ENCODE measurements at places on chromosomes 1 and 21. TPM values are rescaled to one million over a fixed set of nuclear protein-coding genes. Genes with fewer than 3 reads are reported as not detected.

OR2T29 gene
- total RNA-seq: not detected

DNA sequence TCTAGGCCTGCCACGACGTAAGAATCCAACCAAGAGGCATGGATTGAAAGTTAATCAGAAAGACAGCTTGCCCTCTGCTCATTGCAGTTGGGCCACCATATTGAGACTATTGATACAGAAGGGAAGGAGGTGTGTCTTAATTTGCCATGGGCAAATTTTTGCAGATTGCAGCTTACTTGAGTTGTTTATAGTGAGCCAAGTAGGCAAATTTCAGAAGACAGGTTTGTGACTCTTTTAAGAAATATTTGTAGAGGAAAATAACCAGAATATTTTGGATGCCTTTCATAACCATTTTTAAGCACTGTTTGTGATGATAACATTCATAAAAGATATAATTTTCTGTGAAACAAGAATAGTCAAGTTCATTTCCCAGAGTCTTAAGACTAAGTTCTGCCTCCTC lies 74.1 kb downstream of the PRDM2 start:
- no peaks in the 10 kb centered on the region for H3K27me3 ChIP-seq
- no peaks in the 10 kb centered on the region for H3K36me3 ChIP-seq
- H3K4me3 ChIP-seq: no peak overlapping the region
- H3K4me1 ChIP-seq: no peaks in the 10 kb centered on the region

DNA sequence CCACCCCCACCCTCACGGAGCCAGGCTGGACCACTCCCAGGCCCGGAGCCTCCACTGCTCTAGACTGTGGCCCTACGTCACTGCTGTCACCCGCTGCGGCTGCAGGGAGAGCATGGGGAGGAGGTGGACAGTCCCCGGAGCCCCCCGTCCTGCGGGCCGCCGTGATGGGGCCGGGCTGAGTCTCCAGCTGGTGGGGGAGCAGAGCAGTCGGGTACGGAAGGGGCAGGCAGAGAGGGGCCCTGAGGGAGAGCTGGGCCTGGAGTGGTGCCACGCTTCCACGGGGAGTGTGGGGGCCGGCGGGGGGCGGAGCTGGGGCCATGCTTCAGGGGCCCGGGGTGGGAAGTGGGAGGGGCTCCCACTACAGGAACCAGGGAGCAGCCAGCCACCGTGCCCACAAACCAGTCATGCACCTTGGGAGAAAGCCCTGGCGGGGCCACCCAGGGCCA lies 98.9 kb upstream of the KCNK1 start:
- no peaks in the 10 kb centered on the region for H3K4me1 ChIP-seq
- no peak overlapping the region for H3K4me3 ChIP-seq
- H3K27me3 ChIP-seq: no peaks in the 10 kb centered on the region
- no peaks in the 10 kb centered on the region for H3K36me3 ChIP-seq

ZBTB8A gene
- total RNA-seq: 15.9 TPM

DNA sequence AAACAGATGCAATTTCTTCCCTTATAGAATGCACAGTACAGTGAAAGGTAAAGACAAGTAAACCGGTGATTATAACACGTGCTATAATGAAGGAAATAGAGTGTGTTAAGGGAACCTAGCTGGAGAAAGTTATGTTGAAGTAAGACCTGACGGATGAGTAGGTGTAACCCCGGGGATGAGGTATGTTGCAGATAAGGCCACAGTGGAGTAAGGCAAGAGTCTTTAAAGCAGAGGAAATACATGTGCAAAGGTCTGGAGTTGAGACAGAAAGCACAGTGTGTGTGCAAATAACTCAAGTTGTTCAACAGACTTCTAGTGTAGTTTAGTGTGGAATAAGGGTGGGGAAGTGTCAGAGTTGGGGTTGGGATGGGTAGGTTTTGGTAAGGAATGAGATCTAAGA lies 2.9 kb downstream of the DBT start:
- H3K4me1 ChIP-seq: peaks cover 4% of the 10 kb centered on the region
- DNase-seq: no peak
- no peak overlapping the region for H3K27ac ChIP-seq
- no peaks in the 10 kb centered on the region for H3K36me3 ChIP-seq

- peak; percentile 34 for DNase-seq
- H3K4me1 ChIP-seq: peaks cover 13% of the 10 kb centered on the region
- H3K4me3 ChIP-seq: no peak overlapping the region
- no peak overlapping the region for H3K27ac ChIP-seq
- H3K36me3 ChIP-seq: no peaks in the 10 kb centered on the region
- no peaks in the 10 kb centered on the region for H3K27me3 ChIP-seq
Measured at GRCh38 chr1:43881415-43881814, 52.2 kb upstream of the ARTN start.

STPG1 gene
- 12.7 TPM for total RNA-seq

DNALI1 gene
- 36.5 TPM for total RNA-seq

GRCh38 chr1:61620536-61620935 lies 104.4 kb downstream of the TM2D1 start:
- no peak for DNase-seq
- H3K36me3 ChIP-seq: no peaks in the 10 kb centered on the region
- H3K4me3 ChIP-seq: no peak overlapping the region
- H3K4me1 ChIP-seq: no peaks in the 10 kb centered on the region
- H3K27ac ChIP-seq: no peak overlapping the region
- H3K27me3 ChIP-seq: no peaks in the 10 kb centered on the region

- no peak for DNase-seq
- H3K4me1 ChIP-seq: no peaks in the 10 kb centered on the region
- no peak overlapping the region for H3K27ac ChIP-seq
- peaks cover 44% of the 10 kb centered on the region for H3K27me3 ChIP-seq
- H3K36me3 ChIP-seq: no peaks in the 10 kb centered on the region
Measured at GRCh38 chr1:147071142-147071541, 101.1 kb downstream of the PRKAB2 start.

GRCh38 chr1:20322081-20322824 lies 31.6 kb downstream of the VWA5B1 start:
- no peak overlapping the region for H3K27ac ChIP-seq
- peaks cover 8% of the 10 kb centered on the region for H3K4me1 ChIP-seq

S100A7A gene
- total RNA-seq: not detected

CRB1 gene
- total RNA-seq: 2.3 TPM

AGT gene
- total RNA-seq: 0.15 TPM

DNA sequence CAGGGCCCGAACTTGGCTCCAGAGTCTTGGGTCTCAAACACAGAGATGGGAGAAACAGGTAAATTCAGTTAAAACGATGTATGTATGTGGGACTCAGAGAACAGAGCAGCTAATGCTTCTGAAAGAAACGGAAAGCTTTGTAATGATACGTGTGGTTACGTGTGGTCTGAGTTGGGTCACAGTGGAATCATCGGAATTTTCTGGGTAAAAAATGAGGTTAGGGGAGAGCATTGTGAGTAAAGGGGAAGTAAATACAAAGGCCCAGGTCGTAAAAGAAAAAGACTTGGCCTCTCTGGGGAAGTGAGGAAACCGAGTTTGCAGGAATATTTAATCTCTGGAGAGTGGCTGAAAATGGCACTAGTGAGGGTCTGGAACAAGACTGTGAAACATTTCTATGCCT lies 8.3 kb downstream of the NHLH2 start:
- no peak for DNase-seq
- no peaks in the 10 kb centered on the region for H3K36me3 ChIP-seq
- H3K4me3 ChIP-seq: no peak overlapping the region
- peaks cover 39% of the 10 kb centered on the region for H3K27me3 ChIP-seq

DNA sequence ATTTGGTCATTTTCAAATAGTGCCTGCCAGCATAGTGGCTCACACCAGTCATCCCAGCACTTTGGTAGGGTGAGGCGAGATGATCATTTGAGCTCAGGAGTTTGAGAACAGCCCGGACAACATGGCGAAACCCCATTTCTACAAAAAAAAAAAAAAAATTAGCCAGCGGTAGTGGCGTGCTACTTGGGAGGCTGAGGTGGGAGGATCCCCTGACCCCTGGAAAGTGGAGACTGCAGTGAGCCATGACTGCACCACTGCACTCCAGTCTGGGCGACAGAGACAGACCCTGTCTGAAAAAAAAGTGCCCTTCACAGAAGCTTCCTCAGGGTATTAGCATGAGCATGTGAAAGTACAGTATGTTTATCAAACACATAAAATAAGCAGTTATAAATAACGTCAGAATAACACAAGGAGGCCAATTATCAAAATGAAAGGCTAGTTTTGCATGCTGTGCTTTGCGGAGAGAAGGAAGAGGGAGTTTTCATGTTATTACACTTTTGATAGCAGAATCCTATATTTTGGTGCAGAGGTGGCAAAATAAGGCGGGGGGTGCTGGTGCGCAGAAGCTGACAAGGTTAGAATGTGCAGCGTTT lies 781 bp upstream of the METTL13 start:
- peaks cover 3% of the 10 kb centered on the region for H3K4me1 ChIP-seq
- no peaks in the 10 kb centered on the region for H3K27me3 ChIP-seq
- peak overlapping the region; percentile 62 for H3K27ac ChIP-seq
- H3K36me3 ChIP-seq: no peaks in the 10 kb centered on the region
- DNase-seq: no peak

AMPD1 gene
- total RNA-seq: not detected

DNA sequence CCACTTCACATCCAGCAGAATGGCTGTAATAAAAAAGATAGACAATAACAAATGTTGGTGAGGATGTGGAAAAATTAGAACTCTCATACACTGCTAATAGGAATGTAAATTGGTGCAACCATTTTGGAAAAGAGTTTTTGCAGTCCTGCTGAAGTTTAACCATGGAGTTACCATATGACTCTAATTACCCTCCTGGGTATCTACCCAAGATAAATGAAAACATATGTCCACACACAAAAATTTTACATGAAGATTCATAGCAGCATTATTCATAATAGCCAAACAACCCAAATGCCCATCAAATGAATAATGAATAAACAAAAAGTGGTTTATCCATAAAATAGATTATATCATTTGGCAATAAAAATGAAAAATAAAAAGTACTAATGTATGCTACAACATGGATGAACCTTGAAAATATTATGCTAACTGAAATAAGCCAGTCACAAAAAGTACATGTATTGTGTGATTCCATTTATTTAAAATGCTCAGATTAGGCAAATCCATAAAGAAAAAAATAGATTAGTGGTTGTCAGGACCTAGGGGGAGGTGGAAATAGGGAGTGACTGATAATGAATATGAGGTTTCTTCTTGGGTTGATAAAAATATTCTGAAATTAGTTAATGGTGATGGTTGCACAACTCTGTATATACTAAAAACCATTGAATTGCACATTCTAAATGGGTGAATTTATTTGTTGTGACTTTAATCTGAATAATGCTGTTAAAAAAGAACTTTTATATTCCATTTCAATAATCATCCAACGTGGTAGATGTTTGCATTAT lies 26.4 kb downstream of the C4BPA start:
- peaks cover 3% of the 10 kb centered on the region for H3K36me3 ChIP-seq
- H3K27me3 ChIP-seq: no peaks in the 10 kb centered on the region
- H3K27ac ChIP-seq: no peak overlapping the region
- no peaks in the 10 kb centered on the region for H3K4me1 ChIP-seq
- H3K4me3 ChIP-seq: no peak overlapping the region
- no peak for DNase-seq

OR10K2 gene
- not detected for total RNA-seq

GRCh38 chr1:154729577-154729976 lies 121.6 kb upstream of the ADAR start:
- H3K27ac ChIP-seq: no peak overlapping the region
- no peaks in the 10 kb centered on the region for H3K36me3 ChIP-seq
- DNase-seq: no peak
- peaks cover 5% of the 10 kb centered on the region for H3K4me1 ChIP-seq
- H3K27me3 ChIP-seq: no peaks in the 10 kb centered on the region

TFF2 gene
- not detected for total RNA-seq

- no peaks in the 10 kb centered on the region for H3K27me3 ChIP-seq
- DNase-seq: no peak
- H3K27ac ChIP-seq: no peak overlapping the region
- no peak overlapping the region for H3K4me3 ChIP-seq
Measured at GRCh38 chr1:112264553-112264952, 131.5 kb upstream of the CTTNBP2NL start.

NUDT4B gene
- total RNA-seq: 21.5 TPM

- H3K27ac ChIP-seq: no peak overlapping the region
- no peak overlapping the region for H3K4me3 ChIP-seq
- no peaks in the 10 kb centered on the region for H3K36me3 ChIP-seq
- no peaks in the 10 kb centered on the region for H3K27me3 ChIP-seq
Measured at GRCh38 chr1:64864018-64864940, 102.1 kb downstream of the JAK1 start.

- no peak overlapping the region for H3K4me3 ChIP-seq
- no peaks in the 10 kb centered on the region for H3K4me1 ChIP-seq
- no peaks in the 10 kb centered on the region for H3K36me3 ChIP-seq
- no peak overlapping the region for H3K27ac ChIP-seq
Measured at GRCh38 chr1:31101147-31101502, 35.6 kb upstream of the PUM1 start.

DNA sequence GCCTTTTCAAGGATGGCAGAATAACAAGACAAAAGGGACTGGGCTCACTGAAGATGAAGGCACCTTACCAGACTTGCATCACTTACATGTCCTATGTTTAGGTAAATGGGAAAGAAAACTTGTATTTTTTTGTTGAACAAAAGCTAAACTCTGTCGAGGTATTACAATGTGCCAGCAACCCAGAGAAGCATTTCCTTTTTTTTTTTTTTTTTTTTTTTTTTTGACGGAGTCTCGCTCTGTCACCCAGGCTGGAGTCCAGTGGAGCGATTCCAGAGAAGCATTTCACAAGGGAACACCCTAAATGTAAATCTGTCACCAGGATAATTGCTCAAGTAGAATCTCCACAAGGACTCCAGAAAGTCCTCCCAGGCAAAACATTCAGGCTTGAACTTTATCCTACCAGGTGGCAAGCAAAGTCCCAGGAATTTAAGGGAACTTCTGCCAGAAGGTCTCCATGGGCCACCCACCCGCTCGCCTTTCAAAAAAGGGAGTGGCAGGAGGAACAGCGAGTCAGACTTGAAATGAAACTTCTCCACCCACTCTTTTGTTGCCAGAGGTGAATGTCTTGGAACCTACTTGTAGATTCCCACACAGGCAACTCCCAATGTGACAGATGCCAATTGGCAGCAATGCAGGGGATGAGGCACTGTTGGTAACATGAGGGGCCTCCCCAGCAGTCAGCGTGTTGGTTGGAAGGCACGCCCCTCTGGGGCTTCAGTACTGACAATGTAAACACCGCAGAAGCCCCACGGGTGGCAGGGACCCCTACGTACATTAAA lies 125.0 kb downstream of the TIAM1 start:
- H3K27ac ChIP-seq: no peak overlapping the region
- no peak overlapping the region for H3K4me3 ChIP-seq
- peak; percentile 8 for DNase-seq
- peaks cover 5% of the 10 kb centered on the region for H3K27me3 ChIP-seq
- peaks cover 28% of the 10 kb centered on the region for H3K4me1 ChIP-seq

SPRR1B gene
- not detected for total RNA-seq

S100A2 gene
- not detected for total RNA-seq

DNA sequence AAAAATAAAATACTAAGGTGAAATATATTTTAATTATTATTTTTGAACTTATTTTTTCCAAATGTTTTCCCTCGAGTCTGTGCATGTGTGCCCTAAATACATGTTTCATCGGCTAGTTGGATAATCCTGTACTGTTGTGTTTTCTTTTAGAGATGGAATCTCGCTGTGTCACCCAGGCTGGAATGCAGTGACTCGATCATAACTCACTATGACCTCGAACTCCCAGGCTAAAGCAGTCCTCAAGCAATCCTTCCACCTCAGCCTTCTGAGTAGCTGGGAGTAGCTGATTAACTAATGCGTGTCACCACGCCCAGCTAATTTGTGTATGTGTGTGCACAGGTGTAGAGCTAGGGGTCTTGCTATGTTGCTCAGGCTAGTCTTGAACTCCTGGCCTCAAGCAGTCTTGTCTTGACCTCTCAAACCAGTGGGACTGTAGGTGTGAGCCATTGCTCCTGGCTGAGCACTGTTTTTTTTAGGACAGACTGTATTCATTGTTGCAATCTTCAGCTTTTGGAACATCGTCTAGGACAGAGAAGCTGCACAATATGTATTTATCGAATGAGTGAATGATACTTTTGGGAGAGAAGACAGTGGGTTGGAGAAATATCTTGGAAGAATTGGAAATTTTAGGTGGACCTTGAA lies 4.8 kb upstream of the TMCO1 start:
- H3K27ac ChIP-seq: no peak overlapping the region
- no peak overlapping the region for H3K4me3 ChIP-seq
- H3K4me1 ChIP-seq: peaks cover 8% of the 10 kb centered on the region
- H3K27me3 ChIP-seq: no peaks in the 10 kb centered on the region

OR6N1 gene
- not detected for total RNA-seq
